ENCODE measurements at places on chromosomes 12 and 14.
A peak's percentile ranks its signal among the peaks of the same experiment; 100 is the strongest.

- no peak for DNase-seq
Observed at GRCh38 chr14:101137234-101137633, 233.7 kb upstream of the RTL1 start.

DNA sequence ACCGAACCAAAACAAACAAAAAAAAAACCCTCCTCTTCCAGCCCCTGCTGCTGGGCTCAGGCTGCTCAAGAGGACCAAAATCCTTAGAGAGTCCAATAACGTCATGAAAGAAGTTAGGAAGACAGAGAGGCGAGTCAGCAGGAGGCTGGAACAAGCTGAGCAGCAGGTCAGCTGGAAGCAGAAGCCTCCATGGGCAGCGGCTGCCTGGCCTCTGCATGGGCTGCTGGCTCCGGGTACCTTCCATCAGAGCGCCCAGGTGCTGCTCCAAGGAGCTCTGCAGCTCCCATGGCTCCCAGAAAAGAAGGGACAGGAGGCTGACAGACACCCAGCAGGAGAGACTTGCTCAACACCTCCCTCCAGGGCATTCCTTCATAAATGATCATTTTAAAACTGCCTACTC, 3.2 kb upstream of the KRT2 start:
- DNase-seq: no peak

- DNase-seq: no peak
Observed at GRCh38 chr14:90355540-90356518, 24.1 kb upstream of the NRDE2 start.

GRCh38 chr12:52344111-52344510, 22.9 kb upstream of the KRT83 start:
- DNase-seq: no peak

DNA sequence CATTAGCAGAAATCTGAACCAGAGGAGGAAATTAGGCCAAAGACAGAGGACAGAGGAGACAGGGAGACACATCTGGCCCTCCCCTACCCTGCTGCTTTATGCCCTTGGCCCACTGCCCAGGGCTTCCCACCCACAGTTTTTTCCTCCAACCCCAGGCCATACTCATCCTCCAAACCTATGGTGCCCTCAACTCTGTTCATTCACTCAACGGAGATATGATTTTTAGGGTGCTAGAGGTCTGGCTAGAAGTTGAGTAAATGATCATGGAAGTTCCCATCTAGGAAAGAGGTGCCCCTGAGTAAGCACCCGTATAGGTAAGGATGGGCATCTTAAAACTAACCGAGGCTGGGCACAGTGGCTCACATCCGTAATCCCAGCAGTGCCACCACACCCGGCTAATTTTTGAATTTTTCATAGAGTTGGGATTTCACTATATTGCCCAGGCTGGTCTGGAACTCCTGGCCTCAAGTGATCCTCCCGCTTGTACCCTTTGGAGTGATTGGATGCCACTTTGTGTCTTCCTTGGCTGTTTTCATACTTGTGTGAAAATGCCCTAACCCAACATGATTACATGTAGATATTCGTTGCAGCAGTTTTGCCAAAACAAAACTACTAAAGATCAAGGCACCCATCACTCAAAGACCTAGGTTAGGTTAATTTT, 4.4 kb downstream of the KRT18 start:
- no peak for DNase-seq

DNA sequence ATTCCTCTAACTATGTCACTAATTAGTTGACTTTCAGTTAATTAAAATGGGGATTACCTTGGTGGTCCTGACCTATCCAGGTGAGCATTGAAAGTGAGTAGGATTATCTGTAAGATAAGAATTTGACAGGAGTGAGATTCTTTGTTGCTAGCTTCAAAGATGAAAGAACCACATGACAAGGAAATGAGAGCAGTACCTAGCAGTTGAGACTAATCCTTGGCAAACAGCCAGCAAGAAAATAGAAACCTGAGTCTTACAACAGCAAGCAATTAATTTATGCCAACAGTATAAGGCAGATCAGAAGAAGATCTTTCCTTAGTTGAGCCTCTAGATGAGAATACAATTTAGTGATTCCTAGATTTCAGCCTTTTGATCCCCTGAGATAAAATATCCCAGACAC, 1058.4 kb downstream of the LRFN5 start:
- DNase-seq: no peak

DNA sequence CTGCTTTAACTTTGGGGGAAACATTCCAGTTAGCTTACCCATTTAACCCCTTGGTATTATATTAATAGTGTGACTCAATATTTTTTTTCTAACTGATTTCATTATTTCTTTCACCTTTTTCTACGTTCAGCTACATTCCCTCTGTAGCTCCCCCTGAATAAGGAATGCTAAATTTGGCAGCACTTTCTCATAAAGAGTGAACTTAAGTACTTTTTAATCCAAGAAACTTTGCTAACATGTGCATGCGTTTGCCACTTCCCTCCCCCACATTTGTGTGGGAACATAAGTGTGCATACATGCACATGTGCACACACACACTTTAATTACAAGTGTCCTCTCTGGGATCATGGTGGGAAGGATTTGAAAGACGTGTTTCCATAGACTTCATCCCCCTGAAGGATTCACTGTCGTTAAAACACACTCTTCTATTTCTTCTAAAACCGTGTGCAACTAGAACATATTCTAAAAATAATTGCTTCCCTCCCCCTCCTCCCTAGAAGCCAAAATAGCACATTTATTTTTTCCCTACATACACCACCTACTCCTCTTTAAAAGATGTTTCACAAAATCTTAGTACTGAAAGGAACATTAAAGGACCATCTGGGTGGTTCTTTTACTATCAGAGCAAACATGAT, 142.6 kb downstream of the PPM1H start:
- DNase-seq: no peak

- DNase-seq: no peak
Observed at GRCh38 chr12:40058721-40059190, 47.1 kb downstream of the SLC2A13 start.

DNA sequence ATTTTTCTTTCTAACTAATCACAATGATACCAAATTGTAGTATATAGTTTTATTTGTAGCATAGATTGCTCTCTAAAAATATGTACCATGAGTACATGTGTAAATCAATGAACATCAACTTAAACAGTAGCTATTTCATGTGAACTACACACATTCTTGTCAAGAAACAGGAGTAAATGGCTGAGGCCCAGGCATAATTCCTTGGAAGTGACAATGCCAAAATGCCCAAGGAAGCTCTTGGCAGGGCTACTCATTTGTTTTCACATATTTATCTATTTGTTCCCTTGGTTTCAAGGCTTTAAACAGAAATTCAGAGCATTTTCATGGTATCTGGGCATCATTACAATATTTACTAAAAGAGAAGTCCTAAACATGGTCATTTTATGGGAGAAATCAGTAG, 165.7 kb downstream of the SLC16A7 start:
- no peak for DNase-seq

- no peak for DNase-seq
Observed at GRCh38 chr12:4379405-4379804, at the start of gene FGF23. TSS of gene FGF23 (minus strand) at chr12:4379712. CDS start at chr12:4379582, 130 bp downstream.

DNA sequence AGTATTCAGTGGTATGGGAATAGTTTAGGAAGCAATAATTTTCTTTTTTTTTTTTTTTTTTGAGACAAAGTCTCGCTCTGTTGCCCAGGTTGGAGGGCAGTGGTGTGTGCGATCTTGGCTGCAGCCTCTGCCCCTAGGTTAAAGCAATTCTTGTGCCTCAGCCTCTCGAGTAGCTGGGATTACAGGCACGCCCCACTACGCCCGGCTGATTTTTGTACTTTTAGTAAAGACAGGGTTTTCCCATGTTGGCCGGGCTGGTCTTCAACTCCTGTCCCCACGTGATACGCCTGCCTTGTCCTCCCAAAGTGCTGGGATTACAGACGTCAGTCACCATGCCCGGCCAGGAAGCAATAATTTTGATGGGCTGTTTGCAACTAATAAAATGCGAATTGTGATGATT, 62.1 kb downstream of the ATG14 start:
- no peak for DNase-seq

DNA sequence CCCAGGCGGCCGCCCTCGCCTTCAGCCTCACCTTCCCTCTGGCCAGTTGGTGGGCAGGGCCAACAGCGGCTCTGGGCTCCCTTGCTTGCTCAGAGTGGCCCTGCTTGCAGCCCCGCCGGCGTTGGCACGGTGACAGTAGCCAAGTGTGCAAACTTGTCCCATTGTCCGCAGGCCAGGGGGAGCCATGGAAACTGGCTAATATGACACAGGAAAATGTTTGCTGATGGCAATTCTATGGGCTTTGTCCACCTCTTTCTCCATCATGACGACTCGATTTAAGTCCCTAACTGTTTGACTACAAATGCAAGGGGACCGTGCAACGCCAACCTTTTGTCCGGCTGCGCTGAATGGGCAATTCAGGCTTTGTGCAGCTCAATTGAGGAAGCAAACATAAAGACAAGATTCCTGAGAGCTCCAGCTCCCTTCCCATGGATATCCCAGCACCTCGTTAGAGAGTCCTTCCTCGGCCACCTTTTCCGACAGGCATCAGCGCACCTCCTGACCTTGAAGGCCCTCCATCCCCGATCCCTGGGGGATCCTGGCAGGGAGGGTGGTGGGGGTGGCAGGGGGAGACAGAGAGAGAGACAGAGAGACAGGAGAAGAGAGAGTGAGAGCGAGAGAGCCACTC, 785 bp upstream of the FAM181A start:
- no peak for DNase-seq

DNA sequence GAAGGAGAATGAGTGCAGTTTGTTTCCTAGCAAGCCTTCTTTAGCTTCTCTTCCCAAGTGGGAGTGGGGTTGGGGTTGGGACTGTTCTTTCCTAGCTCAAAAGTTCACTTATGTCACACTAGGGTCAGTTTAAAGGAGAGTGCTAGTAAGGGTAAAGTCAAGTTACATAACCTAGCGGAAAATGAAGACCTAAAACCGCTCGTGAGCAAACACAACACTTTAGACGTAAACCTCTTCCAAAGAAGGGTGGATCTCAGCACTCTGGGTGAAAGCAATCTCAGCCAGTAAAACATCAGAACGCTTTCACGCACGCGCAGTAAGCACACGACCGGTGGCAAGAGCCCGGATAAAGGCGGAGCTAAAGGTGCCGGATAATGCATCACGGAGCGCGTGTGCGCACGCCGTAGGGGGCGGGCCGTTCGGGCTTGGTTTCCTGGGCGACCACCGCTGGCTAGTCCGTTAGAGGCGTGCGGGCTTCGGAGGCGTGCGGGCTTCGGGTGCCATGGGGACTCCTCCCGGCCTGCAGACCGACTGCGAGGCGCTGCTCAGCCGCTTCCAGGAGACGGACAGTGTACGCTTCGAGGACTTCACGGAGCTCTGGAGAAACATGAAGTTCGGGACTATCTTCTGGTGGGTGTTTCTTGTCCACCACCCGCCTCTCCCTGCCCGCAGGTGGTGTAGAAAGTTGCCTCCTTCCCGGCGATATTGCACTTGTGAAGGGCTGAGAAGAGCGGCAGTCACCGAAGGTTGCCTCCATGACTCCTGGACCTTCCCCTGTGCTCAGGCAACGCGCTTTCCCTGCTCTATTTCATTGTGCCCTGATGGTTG, at the start of gene SNAPC1:
TSS of gene SNAPC1 (plus strand) at position 462 of the 828 bp plus-strand sequence. CDS start at position 503, 41 bp downstream.
- DNase-seq: peak; percentile 94

DNA sequence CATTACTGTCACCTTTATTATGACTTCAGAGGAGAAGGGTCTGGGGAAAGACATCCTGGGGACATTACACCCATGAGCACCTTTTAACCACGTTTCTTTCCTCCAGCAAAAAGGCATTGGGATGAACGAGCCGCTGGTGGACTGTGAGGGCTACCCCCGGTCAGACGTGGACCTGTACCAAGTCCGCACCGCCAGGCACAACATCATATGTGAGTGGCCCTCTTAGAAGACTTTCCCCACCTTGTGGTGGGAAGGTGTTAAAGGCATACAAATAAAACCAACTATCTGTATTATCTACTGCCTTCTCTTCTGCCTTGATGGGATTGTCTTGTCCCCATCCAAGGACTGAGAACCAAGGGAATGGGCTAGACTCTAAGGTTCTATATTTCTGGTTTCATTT, 6.0 kb downstream of the PSMD9 start:
- DNase-seq: no peak

DNA sequence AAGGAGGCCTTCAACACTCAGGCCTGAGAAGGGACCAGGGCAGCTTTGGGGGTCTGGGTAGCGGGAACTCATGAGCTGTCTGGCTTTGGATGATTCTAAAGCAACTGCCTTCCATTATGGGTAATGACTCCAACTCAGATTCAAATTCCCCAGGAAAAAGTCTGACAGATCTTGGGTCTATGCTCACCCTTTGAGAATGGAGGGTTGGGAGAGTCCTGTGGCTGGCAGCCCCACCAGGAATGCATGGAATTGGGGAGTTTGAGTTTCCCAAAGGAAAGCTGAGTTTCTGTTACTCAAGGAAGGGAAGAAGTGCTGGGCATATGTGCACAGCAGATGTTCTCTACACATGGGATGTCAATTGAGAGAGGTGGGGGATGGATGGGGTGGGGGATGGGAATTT, 22.4 kb upstream of the LTBP2 start:
- DNase-seq: peak; percentile 58

GRCh38 chr14:63214417-63215196, 10.4 kb downstream of the RHOJ start:
- DNase-seq: no peak

- no peak for DNase-seq
Observed at GRCh38 chr14:104552738-104553125, 26.8 kb upstream of the C14orf180 start.

DNA sequence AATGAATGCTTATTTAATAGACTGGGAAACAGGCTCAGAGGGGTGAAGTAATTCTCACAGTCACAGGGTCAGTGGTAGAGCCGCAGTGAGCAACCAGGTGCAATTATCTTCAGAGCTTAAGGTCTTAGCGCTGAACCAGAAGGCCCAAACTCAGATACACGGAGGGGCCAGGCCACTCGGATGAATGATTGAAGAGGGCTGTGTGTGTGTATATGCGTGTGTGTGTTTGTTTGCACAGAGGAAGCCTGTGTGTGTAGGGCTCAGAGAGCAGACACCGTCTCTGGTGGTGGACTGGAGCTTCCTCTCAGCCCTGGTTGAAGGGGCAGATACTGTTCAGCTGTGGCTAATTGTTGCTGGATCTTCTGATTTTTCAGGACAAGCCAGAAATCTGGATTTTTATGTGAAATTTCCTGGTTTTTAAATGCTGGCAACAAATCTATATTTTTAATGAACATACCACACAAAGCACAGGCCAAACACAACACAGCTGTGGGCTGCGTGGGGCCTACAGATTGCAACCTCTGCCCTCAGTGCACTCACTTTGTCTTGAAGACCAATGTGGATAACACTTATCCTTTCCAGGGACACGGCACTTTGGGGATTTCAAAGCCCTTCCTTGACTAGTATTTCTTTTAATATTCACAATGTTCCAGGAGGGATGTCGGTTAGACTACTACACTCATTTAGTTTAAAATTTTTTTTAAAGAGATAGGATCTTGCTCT, 94.5 kb upstream of the NRXN3 start:
- no peak for DNase-seq

GRCh38 chr12:56437430-56438176, 11.6 kb downstream of the TIMELESS start:
- DNase-seq: no peak

Measured in hepatic stellate cell (primary cell).